ENCODE measurements at places on chromosomes 2 and 18.

- DNase-seq = no peak
Observed at GRCh38 chr2:128502638-128503246, 184.1 kb upstream of the HS6ST1 start.

GRCh38 chr2:10533811-10534321 lies 85.7 kb upstream of the ODC1 start:
- no peak for DNase-seq

GRCh38 chr2:46979571-46979979 lies 64.0 kb upstream of the MCFD2 start:
- no peak for DNase-seq

GRCh38 chr2:239326831-239327535 lies 73.8 kb downstream of the HDAC4 start:
- no peak for DNase-seq

GRCh38 chr2:117190856-117191559 lies 623.5 kb upstream of the DDX18 start:
- DNase-seq = no peak

DNA sequence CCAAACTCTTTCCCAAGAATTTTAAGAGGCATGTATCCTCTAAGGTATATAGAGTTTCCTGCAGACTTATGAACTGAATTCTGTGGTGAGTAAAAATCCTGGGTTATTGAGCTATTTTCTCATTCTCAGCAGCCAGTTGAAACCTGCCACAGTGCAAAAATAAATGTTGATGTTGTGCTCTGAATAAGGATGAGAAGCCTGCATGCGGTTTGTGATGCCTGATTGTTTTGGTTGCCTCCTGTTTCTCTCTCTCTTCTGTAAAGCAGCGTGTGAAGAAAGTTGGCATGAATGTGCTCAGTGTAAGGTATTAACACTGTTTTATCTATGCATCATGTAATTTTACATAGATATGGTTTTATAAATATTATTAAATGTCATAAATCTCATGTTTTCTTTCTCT lies 452.6 kb downstream of the CDH2 start:
- no peak for DNase-seq

GRCh38 chr2:136122661-136123060 lies 4.7 kb upstream of the CXCR4 start:
- DNase-seq = no peak

DNA sequence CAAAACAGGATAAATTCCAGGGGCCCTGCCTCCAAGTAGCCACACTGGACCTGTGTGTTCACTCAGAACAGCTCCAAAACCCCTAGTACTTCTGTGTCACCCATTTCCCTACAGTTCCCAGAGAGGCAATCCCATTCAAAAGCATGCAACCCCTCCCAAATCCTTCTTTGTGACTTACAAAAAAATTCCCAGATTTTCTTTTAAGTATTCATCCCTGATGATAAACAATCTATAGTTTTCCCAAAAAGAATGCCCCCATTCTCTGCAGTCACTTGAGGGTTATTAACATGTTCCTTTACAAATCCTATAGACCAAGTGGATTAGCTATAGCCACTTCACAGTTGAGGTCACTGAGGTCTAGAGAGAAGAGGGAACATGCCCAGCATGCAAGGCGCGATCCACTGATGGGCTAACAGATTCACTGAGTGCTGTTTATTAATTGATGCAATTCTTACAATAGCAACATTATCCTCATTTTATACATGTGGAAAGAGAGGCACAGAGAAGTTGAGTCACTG lies 85.4 kb downstream of the MYL12B start:
- DNase-seq = no peak

- no peak for DNase-seq
Observed at GRCh38 chr2:235497096-235497495, 3.3 kb downstream of the AGAP1 start.

GRCh38 chr2:63121055-63121834 lies 70.6 kb downstream of the OTX1 start:
- no peak for DNase-seq

DNA sequence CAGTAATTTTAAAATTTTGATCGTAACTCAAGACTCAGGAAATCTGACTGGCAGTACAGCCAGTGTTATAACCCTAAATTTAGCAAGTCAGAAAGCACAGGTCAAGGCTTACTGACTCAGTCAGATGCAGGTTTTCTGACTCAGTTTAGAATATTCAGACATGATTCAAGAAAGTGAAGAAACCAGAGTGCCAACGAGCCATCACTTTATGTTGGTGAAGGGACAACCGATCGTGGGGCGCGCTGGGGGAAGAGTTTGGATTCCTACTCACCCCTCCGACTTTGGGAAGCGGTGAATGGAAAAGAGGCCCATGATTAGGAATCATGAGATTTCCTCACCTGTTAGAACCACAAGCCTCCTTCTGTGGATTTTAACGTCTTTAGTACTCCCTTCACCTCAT lies 998 bp downstream of the RNF149 start:
- no peak for DNase-seq

DNA sequence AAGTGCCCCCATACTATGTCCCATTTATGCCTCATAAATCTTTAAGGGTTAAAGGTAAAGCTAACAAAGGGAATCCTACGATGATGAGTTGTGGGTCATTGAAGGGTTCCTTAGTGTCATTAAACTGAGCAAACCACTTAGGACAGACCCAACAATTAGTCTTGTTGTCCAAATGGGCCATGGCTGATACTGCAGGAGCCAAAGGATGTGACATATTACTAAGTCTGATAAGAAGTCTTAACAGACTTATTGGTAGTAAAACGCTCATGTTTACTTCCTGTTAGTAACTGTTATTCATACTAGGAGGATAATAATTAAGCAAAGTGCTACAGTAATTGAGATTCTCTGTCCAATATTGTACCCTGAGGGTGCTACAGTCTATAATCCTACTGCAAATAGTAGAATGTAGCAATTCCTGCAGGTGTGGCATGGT lies 96.8 kb downstream of the PTPN4 start:
- no peak for DNase-seq

DNA sequence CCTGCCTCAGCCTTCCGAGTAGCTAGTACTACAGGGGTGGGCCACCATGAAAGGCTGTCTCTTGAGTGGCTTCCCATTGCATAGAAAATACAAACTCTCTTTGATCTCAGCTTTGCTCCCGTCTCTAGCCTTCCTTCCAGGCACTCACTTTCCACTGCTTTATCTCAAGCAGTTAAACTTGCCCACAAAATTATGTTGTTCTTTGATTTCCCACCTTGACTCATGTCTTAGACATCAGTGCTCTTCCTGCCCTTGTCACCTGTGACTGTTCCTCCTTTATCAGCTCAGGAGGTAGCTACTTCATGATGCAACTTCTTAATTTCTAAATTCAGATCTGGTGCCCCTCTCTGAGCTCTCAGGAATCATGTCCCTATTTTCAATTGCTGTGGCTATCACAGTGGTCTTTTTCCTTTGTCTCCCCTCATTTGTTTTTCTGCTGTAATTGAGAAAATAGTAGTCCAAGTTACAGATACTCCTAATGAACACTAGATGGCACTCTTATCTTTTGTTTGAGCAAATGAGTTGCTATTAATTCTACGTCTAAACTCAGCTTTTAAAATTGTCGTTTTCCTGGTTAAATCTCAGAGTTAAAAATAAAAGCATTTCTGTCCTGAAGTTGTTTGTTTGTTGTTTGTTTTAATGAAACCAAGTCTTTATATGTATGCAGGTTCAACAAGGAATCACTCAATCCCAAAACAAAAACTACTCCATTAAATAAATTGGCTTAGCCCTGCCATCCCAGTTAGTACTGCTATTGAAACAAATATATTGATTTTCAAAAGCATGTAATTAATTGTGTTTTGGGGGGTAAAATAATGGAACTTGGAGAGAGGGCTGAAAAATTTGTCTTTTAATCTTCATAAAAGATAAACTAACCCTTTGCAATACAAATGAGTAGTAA lies 46.9 kb upstream of the GREB1L start:
- no peak for DNase-seq

DNA sequence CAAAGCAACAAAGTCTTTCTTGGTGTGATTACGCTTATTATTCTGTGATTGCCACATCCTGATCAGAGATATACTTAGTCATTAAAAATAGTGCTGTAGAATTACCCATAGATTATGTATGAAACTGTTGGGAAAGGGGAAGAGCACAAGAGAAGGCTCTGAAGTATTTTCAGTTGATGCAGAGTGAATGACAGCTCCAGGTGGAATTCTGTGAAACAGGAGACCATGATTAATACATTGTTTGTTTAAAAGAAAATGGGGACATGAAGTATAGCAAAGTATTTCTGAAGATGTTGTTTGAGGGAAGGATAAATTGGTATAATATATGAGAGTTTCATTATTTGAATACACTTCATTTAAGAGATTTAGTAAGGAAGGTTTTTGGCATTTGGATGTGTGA lies 307.6 kb upstream of the CDH20 start:
- no peak for DNase-seq

GRCh38 chr2:1682181-1682440 lies 62.2 kb downstream of the PXDN start:
- DNase-seq = no peak

GRCh38 chr18:58619596-58619930 lies 9.3 kb downstream of the ALPK2 start:
- DNase-seq = no peak

DNA sequence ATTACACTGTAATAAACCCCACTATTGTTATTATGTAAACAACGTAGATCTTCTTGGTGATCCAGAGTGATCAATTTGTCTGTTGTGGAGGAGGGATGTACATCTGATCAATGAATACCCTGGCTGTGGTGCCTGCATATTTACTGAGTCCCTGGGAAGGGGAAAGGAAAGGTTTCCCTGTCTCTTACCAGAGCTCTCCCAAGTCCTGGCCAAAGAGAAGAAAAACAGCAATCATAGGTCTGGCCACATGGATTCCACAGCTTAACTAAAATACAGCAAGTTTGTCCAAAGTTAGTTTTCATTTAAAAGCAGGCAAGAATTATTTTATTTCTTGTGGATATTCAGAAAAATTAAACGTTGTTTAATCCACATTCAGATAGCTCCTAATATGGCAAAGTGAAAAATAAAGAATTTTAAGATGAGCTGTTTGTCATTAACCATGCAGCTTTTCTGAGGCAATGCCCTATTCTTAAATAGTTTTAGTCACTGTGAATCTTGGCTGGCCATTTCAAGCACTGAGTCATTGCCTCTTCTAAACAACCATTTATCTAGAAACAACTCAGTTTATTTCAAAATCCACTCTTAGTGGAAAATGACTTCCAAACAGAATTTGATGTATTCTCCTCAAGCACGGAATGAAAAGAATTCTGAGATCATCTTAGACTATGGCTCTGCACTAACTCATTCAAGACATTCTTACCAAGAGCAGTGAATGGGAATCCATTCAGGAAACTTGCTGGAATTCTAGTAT lies 1004.4 kb upstream of the CDH2 start:
- no peak for DNase-seq

All from right lung (tissue), 10 donors.